ENCODE measurements at places on chromosomes 5 and 9. TPM values are rescaled to one million over a fixed set of nuclear protein-coding genes. Genes with fewer than 3 reads are reported as not detected.

PHF24 gene
- total RNA-seq: 0.23 TPM

NPM1 gene
- 585 TPM for total RNA-seq

NOXA1 gene
- 6.5 TPM for total RNA-seq

DNA sequence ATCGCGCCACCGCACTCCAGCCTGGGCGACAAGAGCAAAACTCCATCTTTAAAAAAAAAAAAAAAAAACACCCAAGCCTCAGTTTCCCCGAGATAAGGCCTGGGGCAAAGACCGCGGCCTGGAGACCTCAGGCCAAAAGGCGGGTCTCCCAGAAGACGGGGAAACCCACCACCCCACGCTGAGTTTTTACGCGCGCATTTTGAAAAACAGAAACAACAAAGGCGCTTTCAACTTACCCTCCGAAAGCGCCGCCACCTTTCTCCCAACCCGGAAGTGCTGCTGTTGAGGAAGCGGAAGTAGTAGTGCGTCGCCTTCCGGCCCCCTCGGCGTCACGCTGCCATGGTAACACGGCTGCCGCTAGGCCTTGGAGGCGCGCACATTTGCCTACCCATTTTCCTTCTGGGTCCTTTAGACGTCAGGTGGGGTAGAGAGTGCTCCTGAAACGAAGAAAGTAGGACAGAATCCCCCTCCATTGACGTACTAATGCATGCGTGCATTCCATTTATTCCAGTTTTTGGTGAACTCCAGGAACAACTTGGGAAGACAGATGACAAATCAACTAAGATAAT lies at the start of gene TTF1:
TTF1 (minus strand) TSS at position 287 of the 569 bp plus-strand sequence. CDS start 4,019 bp downstream, outside the sequence.
- peak; percentile 95 for DNase-seq
- peaks cover 30% of the 10 kb centered on the region for H3K4me1 ChIP-seq
- peak within 1 kb of the TSS; percentile 83 for H3K4me3 ChIP-seq
- H3K36me3 ChIP-seq: peaks cover 12% of the 10 kb centered on the region

DNA sequence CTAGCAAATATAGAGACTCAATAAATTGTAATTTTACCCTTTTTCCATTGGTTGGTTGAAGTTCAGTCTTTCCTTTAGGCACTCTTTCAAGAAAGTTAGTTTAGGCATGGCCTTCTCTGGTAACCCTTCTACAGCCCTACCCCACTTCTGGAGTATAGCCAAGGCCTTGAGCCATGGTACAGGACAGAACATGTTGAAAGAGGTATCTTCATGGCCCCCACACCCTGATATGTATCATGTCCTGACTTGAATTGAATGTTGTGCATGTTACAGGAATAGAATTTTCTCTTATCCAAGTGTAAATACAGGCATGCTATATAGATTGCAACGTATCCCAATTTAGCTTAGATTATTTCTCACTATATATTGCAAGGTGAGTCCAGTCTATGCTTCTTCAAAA lies 175.6 kb downstream of the CD180 start:
- peak overlapping the region; percentile 20 for H3K27ac ChIP-seq
- no peaks in the 10 kb centered on the region for H3K36me3 ChIP-seq
- no peak overlapping the region for H3K4me3 ChIP-seq
- no peaks in the 10 kb centered on the region for H3K27me3 ChIP-seq
- H3K4me1 ChIP-seq: peaks cover 35% of the 10 kb centered on the region
- DNase-seq: no peak

GRCh38 chr5:91142386-91142785 lies 240.7 kb downstream of the ARRDC3 start:
- H3K4me1 ChIP-seq: peaks cover 10% of the 10 kb centered on the region
- no peak overlapping the region for H3K27ac ChIP-seq

GRCh38 chr9:108845947-108846346 lies 9.8 kb downstream of the ACTL7B start:
- no peak overlapping the region for H3K27ac ChIP-seq
- H3K4me3 ChIP-seq: no peak overlapping the region
- no peaks in the 10 kb centered on the region for H3K36me3 ChIP-seq
- H3K27me3 ChIP-seq: no peaks in the 10 kb centered on the region

- H3K4me3 ChIP-seq: no peak overlapping the region
- H3K27ac ChIP-seq: no peak overlapping the region
- H3K36me3 ChIP-seq: no peaks in the 10 kb centered on the region
- DNase-seq: no peak
- no peaks in the 10 kb centered on the region for H3K4me1 ChIP-seq
These were observed 666.8 kb downstream of the PTPRD start for GRCh38 chr9:9945966-9946365.

- no peak overlapping the region for H3K27ac ChIP-seq
- H3K36me3 ChIP-seq: no peaks in the 10 kb centered on the region
- H3K4me3 ChIP-seq: no peak overlapping the region
- peak; percentile 50 for DNase-seq
- no peaks in the 10 kb centered on the region for H3K4me1 ChIP-seq
These were observed 22.4 kb downstream of the LHX6 start for GRCh38 chr9:122206118-122207046.
